Stimulated activated CD4-positive, alpha-beta T cell treated with anti-CD3 and anti-CD28 coated beads, Interleukin-15, amount 100 ng/mL, for 1 hour (primary cell): ENCODE measurements at places on chromosomes 13 and 19.
A peak's percentile ranks its signal among the peaks of the same experiment; 100 is the strongest.

DNA sequence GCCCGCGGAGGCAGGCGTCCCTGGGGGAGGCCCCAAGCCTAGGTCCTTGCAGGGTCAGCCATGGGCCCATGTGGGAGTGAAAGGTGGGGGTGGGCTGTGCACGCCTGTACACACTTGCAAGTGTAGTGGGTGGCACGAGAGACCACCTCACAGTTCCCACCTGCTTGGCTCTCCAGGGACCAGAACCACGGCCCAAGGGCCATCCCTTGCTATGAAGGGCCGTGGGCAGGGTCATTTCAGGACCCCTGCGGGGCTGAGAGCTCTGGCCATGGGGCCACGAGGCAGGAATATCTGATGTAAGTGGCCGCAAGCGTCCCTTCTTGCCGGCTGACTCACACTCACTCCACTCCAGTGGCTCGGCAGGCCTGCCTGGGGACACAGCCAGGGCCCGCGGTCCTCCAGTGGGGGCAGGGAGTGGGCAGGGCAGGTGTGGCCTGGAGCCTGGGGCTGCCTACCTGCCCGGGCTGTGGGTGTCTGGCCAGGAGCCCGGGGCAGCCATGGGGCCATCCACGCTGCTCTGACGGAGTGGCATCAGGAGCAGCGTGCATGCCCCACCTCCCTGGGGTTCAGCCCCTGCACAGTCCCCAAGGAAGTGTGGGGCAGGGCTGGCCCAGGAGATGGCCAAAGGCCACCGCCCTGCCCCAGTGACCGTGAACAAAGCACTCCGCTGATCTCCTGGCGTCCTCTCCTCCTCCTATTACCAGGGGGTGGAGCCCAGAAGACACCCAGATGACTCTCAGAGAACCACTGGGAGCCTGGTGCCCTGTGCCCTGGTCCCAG is 8.6 kb upstream of the MKNK2 start:
- no peak for DNase-seq

DNA sequence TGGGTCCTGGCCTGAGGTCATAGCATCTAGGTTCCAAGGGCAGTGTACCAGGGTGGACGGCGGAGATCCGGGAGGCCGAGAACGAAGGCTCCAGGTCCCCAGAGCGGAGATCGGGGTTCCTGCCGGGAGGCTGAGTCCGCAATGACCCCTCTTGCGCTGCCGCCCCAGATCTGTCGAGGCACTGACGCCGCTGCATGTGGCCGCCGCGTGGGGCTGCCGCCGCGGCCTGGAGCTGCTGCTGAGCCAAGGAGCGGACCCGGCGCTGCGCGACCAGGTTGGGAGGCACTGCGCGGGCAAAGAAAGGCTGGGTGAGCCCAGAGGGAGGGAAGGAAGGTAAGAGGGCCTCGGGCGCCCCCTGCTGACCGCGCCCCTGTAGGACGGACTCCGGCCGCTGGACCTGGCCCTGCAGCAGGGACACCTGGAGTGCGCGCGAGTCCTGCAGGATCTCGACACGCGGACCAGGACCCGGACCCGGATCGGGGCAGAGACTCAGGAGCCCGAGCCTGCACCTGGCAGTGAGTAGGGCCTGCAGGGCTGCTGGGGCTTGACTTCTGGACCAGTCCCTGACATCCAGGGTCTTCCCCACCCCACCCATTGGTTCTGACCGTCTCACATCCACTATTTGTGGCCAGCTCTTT is 906 bp downstream of the ANKLE1 start:
- DNase-seq, result peak; percentile 73

- no peak for DNase-seq
Observed at GRCh38 chr19:11767633-11768133, 883 bp downstream of the ZNF441 start.

GRCh38 chr13:34657716-34658115 is 284.4 kb upstream of the NBEA start:
- DNase-seq, result no peak

DNA sequence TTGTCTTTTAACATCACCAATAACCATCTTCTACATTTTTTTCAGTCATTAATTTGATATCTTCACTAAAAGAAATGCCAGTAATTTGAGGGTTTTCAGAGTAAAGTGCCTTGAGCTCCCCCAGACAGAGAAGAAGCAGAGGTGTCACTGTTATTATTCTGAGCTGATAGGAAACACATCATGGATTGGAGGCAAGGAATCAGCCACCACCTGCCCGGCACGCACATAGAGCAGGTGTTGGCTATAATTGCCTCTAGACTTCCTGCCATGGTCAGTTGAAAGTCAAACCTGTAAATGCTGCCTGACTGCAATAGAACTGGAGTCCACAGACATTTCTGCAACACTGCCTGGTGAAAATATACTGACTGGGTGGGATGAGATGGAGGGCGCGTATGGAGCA is 776.6 kb downstream of the UQCRFS1 start:
- DNase-seq, result no peak

GRCh38 chr19:28196101-28196500 is 1016.9 kb downstream of the UQCRFS1 start:
- DNase-seq, result no peak

DNA sequence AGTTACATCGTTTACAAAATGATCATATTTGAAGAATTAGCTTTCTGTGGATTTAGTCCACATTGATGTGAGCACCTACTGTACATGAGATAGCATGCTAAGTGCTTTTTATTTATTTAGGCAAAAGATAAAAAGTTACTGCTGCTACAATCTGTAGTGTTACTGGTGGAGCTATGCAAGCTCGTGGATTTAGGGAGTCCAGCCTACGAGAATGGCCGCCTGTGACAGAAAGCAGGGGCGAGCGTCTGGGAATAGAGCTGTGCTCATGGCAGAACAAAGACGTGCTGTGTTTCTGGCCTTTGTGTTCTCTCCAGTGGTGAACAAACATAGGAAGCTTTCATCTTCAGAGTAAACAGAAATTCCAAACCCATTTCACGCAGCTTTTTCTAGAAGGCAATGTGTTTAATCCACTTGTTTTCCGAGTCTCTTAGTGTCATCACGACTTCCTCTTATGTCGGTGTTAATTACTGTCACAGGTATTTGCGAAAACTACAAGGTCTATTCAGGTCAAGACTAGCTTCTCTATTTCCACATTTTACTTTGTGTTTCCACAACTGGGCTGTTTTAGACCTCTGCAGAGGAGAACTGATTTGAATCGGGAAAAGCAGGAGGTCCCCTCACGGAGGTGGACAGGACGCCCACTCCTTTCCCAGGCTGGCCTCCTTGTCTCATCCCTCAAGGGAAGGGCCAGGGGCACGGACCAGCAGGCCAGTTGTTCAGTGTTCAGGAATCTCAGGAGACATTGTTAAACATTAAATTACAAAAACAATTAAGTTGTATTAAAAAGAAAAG is 67.3 kb downstream of the ATP11A start:
- DNase-seq, result no peak

GRCh38 chr13:43383498-43384165 is 360.2 kb downstream of the DNAJC15 start:
- DNase-seq, result no peak

DNA sequence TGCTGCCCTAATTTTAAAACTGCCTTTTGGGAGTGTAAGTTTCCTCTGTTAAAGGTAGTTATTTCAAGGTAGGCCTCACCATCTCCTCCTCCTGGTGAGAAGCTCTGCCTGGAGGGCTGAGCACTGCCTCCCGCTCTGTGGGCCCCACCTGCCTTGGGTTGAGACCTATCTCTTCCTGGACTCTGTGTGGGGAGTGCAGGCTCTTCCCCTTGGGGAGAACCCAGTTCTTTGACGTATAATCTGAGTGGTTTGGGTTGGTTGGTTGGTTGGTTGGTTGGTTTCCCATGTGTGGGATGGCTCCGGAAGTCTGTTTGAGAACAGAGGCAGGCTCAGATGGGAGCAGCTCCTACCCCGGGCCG is 39.1 kb downstream of the ACTN4 start:
- no peak for DNase-seq

DNA sequence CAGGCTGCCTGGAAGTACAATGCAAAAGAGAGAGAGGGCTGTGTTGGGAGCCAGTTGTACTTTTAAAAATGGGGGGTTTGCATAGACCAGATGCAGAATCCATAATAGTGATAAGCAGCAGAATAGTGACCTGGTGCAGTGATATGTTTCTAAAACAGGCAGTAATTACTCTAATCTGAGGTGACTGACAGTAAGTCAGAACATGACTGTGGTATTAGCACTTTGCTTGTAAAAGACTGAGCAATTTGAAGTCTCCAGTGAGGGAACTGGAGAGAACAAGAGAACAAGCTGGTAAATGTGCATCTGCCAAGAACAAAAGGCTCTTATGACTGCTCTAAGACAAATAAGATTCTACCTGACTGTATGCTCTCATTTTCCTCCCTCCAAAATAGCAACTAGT is 383.4 kb downstream of the ITGBL1 start:
- DNase-seq, result no peak

DNA sequence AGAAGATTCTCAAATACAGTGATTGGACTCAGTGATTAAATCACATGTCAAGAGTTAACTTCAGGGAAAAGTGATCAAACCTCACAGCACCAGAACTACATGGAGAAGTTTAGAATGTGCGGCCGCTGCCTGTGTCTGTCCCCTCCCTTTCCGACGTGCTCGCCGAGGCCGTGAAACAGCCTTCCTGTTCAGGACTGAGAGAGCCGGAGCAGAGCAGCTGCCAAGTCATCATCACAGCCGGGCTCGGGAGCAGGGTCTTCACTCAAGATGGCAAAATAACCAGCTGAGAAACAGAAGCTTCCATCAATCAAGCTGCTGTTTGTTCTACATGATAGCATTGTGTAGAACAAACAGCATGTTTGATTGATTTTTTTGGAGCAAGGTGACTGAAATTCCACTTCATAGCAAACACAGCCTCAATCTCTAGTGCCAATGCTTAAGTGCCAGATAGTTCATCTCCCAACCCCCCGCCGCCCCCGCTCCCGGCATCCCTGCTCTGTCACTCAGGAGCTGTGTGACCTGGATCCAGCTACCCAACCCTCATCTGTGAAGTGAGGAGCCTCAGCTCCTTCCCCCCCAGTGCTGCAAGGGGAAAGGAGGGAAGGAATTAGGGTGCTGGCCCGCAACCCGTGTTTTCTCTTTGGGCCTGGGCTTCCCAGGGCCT is 70.6 kb downstream of the HSPH1 start:
- no peak for DNase-seq

GRCh38 chr19:48627865-48628314 is 8.6 kb downstream of the SPHK2 start:
- DNase-seq, result no peak

GRCh38 chr19:49368711-49369358 is 5.2 kb downstream of the DKKL1 start:
- DNase-seq, result no peak

GRCh38 chr13:26989957-26990713 is 181.5 kb downstream of the USP12 start:
- DNase-seq, result no peak

DNA sequence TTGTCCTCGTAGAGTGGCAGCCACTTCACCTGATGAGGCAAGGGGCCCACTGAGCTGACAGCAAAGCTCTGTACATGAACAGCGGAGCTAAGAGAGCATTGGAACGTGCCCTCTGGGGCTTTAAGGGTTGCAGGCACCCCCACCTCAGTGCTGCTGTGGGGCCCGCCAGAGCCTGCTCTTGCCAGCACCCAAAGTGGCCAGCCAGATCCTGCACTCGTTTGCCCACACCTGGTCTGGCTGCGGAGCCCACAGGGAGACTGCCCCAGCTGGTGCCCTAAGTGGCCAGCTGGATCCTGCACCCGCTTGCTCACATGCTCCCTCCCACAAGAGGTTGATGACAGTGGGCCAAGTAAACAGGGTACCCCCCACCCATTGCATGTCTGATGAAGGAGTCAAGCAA is 783.4 kb upstream of the MIR17HG start:
- DNase-seq, result no peak

GRCh38 chr19:38726761-38727301 is 17.4 kb downstream of the CAPN12 start:
- no peak for DNase-seq

- no peak for DNase-seq
Observed at GRCh38 chr13:46804391-46804815, 7.4 kb upstream of the ESD start.

GRCh38 chr19:12265921-12266704 is 28.6 kb downstream of the ZNF44 start:
- DNase-seq, result no peak

DNA sequence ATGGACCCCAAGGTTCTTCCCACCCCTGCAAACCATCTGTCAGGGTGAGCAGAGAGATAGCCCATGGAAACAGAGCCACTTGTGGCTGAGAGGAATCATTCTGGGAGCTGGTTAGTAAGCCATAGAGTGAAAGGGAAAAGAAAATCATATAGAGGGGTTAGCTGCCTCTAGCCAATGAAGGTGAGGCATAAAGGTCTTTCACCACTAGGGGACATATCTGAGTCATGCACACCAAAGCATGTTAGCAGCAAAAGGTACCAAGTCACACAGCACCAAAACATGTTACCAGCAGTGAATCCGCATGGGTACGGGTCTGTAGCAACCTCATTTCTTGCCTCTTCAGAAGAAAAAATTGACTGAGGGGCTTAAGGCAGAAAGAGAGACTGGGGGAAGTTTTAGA is 76.7 kb upstream of the ZNF43 start:
- DNase-seq, result no peak

GRCh38 chr13:29892151-29892550 is 41.7 kb upstream of the UBL3 start:
- no peak for DNase-seq

- DNase-seq, result no peak
Observed at GRCh38 chr13:30870049-30870884, 35.8 kb upstream of the MEDAG start.

DNA sequence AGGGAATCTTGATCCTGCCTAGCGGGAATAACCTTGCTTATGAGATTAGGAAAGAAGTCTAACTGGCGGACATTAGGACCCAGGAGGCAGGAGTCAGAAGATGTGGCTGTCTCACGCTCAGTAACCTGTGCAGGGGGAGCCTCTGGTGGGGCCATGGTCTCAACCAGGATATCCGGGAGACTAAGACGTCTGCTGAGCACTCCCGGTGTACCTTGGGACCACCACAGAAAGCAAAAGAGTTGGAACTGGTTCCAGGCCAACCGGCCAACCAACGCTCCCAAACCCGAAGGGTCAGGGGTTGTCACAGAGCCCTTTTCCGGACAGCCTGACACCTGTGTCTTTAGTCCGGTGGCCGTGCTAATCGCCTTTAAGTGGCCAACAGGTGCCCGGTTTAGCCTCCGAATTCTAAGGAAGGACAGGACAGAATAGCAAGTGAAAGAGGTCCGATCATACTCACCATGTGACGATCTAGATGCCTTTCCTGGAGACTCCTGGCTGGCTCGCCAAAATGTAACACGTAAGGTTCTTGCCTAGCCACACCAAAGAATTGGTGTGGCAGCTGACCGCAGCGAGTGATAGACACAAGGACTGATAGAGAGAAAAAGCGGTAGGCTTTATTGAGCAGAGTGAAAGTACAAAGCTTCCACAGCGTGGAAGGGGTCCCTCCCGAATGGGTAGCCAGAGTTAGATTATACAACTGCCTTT is 103.9 kb upstream of the DIAPH3 start:
- no peak for DNase-seq
